Activated CD4-positive, alpha-beta T cell treated with anti-CD3 and anti-CD28 coated beads, Interleukin-2, amount 50 U/mL, for 16 hours (primary cell): ENCODE measurements at places on chromosomes 12 and 14.

GRCh38 chr14:89129570-89129969 lies 287.5 kb downstream of the FOXN3 start:
- DNase-seq: no peak

GRCh38 chr14:76250302-76250701 lies 98.6 kb downstream of the GPATCH2L start:
- DNase-seq: no peak

DNA sequence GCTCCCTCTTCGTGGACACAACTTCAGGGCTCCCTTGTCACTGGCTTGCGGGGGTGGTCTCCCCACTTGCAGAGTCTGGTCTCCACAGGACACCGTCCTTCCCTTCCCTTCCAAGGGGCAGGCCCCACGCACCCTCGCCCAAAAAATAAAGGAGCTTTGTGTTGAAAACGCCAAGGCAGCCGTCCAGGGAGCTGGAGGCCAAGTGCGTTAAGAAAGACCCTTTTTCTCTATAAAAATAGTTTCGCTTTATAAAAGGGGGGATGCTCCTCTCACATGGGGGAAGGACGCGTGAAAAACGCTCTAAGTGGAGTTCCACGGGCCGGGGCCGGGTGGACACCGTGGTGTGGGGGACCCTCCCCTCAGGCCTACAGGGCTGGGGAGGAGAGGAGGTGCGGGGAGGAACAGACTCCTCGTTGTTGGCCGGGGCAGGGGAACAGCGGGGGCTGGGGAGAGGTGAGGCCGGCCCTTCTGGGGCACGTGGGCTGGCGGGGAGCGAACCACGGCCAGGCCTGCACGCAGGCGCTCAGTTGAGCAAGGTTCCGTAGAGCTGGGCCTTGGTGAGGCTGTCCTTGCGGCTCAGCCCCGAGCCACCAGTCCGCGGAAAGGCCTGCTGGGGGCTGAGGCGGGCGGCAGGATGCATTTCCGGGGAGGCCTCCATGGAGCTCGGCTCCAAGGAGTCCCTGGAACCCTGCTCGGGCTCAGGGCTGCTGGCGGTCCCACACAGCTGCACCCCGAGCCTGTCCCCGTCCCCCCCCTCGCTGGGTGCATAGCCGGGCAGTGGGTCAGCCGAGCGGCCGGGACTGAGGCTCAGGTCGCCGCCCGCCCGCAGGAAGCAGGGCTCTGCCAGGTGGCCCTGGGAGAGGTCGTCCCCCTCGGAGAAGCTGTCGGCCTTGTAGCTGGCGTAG lies 49.5 kb downstream of the BEGAIN start:
- no peak for DNase-seq

DNA sequence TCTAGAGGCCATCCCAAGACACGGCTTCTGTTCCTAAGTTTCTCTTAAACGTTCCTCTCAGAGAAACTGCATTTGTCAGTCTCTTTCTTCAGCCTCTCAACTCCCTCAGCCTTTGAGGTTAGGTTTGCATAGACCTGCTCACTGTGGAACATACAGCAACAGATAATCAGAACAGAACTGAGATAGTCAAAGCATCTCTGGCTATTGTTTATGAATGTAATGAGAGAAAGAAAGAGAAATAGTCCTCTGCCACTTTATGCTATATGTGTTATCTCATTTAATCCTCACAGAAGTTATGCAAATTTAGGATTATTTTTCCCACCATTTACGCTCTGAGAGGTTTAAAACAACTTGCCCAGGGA lies 190.6 kb downstream of the PHLDA1 start:
- no peak for DNase-seq

- no peak for DNase-seq
Measured at GRCh38 chr14:99671235-99672224, 12.6 kb upstream of the CYP46A1 start.

- DNase-seq: no peak
Measured at GRCh38 chr14:43165651-43166050, 1341.4 kb downstream of the FSCB start.

DNA sequence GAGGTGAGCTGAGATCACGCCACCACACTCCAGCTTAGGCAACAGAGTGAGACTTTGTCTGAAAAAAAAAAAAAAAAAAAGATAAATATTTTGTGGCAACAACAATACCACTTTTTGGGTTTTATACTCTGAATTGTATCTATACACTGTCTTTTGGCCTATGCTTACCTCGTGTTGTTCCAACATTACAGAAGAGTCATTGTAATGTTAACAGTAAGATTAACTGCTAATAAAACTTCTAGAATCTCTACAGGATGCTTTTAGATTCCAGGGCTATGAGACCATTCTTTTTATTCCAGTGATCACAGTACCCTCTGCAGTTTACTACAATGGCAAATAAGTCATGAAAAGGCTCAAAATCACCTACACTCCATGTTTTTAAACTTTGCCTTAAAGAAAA lies 11.6 kb downstream of the IFT81 start:
- DNase-seq: no peak

- DNase-seq: no peak
Measured at GRCh38 chr14:38735005-38735404, 368.0 kb downstream of the SEC23A start.

DNA sequence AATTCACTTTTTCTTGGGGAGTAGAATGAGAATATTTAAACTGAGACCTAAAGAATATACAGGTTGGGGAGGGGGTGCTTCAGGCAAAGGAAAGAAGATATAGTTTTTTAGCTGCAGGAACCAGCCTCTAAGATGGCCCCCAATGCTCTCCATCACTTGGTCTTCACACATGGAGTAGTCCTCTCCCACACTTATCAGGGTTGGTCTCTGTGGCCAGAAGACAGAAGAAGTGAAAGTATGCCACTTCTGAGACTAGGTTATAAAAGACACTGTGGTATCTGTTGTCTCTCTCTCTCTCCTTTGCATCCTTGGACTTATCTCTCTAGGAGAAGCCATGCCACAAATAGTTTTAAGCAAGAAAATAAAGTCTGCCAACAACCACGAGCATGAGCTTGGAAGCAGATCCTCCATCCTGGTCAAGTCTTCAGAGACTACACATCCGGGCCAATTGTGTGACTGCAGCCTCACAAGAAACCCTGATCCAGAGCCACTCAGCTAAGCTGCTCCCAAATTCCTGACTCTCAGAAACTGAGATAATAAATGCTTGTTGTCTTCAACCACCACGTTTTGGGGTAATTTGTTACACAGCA lies 18.0 kb downstream of the PUS7L start:
- DNase-seq: no peak

DNA sequence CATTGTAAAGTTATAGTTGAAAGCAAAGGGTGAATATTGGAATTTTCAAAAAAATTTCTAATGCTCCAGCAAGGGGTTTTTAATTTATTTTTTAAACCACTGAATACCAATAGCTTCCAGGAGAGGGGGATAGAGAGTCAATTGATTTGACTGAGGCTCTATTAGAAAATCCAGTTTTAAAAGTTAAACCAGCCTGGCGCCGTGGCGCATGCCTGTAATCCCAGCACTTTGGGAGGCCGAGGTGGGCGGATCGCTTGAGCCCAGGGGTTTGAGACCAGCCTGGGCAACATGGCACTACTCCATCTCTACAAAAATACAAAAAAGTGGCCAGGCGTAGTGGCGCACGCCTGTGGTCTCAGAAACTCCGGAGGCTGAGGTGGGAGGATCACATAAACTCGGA lies 150.1 kb downstream of the SLC38A4 start:
- DNase-seq: peak; percentile 41

DNA sequence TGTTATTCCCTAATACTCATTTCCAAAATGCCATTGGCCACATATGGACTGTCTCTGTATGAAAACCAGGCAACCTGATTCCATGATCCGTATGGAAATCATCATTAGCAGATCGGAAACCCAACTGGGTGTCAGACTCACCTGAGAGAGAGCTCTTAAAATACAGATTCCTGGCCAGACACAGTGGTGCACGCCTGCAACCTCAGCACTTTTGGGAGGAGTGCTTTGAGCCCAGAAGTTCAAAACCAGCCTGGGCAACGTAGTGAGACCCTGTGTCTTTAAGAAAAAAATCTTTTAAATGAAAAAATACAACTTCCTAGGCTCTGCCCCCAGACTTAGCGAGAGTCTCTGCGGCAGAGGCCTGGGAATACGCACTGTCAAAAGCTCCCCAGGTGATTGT lies 37.4 kb downstream of the PLXNC1 start:
- no peak for DNase-seq

GRCh38 chr12:103880299-103881142 lies 39.5 kb upstream of the NT5DC3 start:
- DNase-seq: peak; percentile 21

DNA sequence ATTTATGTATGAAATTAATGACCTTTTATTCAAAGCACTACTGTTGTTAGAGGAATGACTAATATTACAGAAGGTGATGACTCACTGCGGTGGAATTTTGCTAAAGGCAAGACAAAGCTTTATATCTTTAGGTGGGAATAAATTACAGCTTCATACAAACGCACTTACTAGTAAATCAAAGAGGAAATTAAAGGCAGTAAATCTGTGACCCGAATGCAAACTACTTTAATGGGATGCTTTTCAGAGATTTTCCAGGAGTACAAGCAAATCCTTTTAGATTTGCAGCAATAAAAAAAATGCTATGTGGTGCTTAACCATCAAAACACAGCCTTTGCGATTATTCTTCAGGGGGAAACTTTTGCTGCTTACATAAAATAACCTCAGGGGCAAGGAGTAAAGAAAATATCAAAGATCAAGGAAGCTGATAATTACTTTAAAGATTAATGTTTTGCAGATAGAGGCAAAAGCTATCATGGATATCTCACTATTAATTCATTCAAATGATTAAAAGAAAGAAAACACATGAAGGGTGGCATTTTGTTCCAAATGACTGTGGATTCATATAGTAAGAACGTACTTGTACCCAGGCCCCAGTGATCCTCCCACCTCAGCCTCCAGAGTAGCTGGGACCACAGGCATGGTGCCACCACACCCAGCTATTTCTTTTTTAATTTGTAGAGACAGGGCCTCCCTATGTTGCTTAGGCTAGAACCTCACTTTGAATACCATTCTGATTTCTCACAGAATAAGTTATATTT lies 98.9 kb downstream of the DENND5B start:
- DNase-seq: no peak

DNA sequence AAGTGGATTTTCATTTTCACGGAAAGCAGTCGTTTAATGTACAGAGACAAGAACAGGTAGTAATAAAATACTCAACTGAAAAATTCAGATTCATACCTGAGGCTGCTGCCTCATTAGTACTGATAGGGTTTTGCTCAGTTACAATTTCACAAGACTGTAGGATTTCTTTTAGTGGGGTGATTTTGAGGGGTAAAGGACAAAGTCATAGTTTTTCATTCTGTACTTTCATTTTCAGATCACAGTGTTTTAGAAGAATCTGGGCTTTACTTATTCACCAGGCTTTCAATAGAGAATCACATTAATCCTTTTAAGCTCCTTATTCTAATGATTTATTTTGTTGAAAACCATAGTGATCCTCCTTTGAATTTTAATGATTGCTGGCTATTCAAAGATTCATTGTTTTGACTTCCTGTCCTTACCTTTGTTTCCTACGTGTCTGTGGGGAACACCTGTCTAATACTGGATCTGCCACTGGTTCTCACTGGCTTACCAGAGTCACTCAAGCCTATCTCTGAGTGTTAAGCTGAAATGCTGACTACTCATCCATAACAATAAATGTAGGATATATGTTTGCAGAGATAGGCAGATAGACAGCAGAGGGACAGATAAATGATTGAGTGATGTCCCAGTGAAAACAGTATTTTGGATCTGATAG lies 243.8 kb upstream of the NPAS3 start:
- no peak for DNase-seq

GRCh38 chr12:112419297-112420133 lies 768 bp downstream of the PTPN11 start:
- DNase-seq: peak; percentile 35

GRCh38 chr12:100758083-100758482 lies 36.5 kb upstream of the ANO4 start:
- no peak for DNase-seq

GRCh38 chr12:40819436-40820108 lies 127.3 kb downstream of the CNTN1 start:
- DNase-seq: no peak

DNA sequence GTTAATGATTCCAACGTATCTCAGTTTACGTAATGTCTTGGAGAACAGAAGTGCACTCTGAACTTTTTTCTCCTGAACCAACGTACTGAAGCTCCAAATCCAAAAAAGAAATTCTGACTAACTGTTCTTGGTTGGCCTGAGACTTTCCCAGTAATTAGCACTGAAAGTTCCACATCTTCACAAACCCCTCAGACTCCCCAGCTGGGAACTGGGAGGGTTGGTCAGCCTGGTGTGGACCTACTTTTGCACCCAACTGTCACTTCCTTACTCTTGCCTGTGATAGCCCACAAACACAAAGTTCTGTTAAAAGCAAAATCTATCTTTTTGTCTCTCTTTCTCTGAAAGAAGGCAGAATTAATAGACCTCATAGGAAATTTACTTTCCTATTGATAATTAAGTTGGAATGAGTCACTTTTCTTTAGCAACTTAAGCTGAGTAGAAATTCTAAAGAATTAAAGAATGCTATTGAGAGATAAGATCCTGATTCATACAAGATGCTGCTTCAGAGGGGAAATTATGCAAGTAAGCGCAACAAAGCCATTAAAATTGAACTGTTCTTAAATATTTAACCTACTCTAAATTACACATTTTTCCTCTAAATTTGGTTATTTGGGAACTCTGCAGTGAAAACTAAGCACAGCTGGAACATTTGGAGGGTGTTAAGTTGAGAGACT lies 155.0 kb downstream of the EPS8 start:
- no peak for DNase-seq

GRCh38 chr12:3777206-3777809 lies 24.4 kb upstream of the CRACR2A start:
- peak; percentile 52 for DNase-seq

GRCh38 chr12:64667793-64668192 lies 57.5 kb downstream of the RASSF3 start:
- no peak for DNase-seq

- DNase-seq: no peak
Measured at GRCh38 chr14:81450100-81450531, 50.0 kb upstream of the STON2 start.

DNA sequence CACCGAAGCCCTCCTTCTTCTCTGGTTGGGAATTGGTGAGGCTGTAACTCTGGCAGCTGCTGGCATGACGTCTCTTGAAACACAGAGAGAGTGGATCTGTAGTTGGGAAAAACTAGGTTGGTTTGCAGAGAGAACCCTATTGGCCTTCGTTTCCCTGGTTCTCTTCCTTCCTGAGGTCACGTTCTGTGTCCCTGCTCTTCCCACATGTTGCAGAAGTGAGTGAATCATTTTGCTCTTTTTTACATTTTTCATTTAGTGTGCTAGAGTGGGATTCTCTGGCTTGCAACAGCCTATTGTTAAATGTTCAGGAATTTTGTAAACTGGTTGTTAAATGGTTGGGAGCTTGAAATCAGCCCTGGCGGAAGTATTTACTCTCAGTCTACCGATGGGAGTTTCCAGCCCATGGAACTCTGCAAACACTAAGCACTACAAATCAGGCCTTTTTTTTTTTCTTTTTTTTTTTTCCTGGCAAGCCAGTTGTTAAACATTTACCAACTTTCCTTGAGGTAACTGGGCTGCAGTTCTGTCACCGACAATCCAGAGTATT lies 26.8 kb upstream of the CKAP4 start:
- DNase-seq: no peak
